Activated T-helper 1 cell treated with anti-CD3 and anti-CD28 coated beads, Interleukin-2, amount 50 U/mL, for 16 hours (primary cell): ENCODE measurements at places on chromosomes 3 and 15.

GRCh38 chr3:46713898-46714552 is 3.6 kb downstream of the PRSS50 start:
- DNase-seq, result no peak

DNA sequence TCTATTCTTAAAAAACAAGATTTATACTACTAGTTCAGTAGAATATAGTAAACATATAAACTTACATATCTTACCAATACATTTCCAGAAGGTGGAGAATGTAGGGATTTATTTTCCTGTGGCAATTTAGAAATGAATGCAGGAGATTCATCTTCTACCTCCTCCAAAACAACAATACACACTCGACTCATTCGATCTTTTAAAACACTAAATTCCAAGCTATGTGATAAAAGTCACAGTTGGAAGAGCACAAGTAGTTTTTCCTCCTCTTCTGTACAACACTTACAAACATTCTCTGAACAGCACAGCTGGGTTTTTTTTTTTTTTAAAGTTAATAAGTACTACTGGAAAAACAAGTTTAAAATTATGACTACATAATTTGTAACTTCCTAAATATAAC is 1.4 kb downstream of the ANKRD28 start:
- no peak for DNase-seq

DNA sequence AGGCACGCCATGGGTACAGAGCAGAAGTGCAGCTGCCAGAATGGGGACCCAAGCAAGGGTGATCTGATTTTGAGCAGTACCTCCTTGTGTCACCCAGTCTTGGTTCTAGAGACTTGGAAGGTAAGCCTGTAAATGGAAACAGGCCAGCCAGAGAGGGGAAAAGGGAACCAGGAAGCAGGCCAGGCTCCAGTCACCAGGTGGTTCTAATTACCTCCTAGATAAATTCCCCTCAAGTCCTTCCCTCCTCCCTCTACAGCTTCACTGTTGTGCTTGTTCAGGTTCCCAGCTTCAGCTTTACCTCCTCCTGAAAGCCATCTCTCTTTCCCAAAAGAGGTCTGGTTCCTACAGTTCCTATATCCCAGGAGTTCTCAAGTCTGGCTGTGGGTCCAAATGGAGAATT is 58.8 kb upstream of the SLC7A14 start:
- DNase-seq, result no peak

DNA sequence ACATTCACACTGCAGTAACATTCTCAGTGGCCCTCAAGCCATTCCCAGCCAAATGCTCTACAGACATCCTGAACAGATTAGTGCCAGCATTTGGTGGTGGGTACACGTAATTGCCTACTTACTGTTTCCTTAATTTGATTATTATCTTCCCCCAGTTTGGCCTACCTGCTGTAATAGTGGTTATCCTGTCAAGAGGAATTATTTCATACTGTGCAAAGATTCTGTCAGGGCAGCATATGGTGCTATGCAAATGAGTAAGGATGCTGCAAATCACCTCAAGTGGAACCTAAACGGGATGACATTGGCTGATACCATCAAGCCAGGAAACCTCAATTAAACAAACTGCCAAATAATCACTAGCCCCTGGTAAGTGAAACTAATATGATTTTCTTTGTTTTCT is 88.7 kb downstream of the SEMA6D start:
- no peak for DNase-seq

DNA sequence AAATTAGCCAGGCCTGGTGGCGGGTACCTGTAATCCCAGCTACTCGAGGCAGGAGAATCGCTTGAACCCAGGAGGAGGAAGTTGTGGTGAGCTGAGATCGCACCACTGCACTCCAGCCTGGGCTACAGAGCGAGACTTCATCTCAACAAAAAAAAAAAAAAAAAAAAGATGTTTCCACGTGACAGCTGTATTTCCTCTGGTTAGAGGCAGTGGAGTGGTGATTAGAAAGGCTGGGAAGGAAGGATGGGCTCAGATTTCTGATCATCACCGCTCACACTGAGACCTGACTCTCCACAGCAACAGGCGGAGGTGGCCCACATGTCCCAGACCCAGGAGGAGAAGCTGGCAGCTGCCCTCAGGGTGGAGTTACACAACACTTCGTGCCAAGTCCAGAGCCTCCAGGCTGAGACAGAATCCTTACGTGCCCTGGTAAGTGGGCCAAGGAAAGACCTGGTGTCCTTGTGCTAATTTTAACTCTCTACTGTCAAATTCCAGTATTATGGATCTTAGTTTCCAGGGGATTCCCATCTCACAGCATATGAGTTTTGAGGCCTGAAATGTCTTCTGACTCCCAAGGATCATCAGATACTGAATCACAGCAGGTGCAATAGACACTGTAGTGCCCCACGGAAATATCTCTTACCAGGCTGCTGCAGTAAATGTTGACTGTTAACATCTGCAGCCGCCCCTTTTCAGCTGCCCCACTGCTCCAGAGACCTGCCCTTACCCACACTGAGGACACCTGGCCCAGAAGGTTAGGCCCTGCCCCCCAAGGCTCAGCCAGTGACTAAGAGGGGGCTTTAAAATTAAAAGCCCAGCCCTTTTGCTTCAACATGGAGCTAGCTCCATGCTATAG is 66.9 kb downstream of the BFSP2 start:
- no peak for DNase-seq

DNA sequence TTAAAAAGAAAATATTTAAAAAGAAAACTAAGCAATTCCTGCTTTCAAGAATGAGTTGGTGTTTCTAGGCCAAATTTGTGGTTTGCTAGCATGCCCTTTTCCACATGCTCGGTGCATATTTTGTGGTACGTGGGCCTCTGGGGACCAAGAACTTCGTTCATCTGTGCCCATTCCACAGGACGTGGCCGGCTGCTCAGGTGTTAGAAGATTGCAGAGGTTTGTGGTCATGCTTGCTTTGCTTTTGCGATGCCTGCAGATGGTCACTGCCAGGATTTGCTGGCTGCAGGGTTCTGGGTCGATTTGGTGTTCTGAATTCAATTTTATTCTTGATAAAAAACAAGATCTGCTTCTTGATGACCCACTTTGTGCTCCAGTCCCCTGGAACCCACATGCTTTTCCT is 7.5 kb downstream of the PSTPIP1 start:
- no peak for DNase-seq

DNA sequence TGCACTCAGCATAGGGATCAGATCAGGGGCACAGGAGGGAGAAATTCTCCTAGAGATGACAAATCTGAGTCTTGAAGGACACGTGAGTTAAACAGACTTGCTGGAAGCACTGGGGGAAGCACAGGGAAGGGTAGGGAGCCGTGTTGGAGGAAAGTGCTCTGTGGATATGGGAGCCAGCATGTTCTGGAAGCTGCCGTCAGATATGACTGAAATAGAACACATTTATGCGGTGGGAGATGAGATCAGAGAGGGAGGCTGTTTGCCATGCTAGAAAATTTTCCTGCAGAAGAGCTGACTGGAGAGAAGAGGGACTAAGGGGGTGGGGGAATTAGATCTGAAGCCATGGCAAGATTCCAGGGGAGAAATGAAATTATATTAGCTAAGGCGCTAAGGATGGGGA is 1.8 kb downstream of the TAMM41 start:
- no peak for DNase-seq
